ENCODE measurements at places on chromosomes 7 and 10. TPM values are rescaled to one million over a fixed set of nuclear protein-coding genes. Genes with fewer than 3 reads are reported as not detected.

GRCh38 chr7:136890399-136890798 is 21.9 kb downstream of the CHRM2 start:
- H3K4me1 ChIP-seq, result no peaks in the 10 kb centered on the region
- H3K27ac ChIP-seq, result no peak overlapping the region
- no peaks in the 10 kb centered on the region for H3K36me3 ChIP-seq
- no peak for DNase-seq

DNA sequence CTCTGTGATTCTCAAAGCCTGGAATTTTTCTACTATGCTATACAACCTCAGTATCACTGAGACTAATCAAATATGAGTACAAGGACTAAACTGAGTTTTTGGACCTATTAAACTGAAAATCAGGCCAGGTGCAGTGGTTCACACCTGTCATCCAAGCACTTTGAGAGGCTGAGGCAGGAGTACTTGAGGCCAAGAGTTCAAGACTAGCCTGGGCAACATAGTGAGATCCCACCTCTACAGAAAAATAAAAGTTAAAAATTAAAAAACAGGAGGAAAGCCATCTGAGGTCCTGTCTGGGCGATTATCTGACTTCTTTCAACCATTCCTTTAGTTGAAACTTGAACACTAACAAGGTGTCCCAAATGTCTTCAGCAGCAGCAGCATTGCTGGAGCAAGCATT is 7.0 kb downstream of the XRCC2 start:
- H3K36me3 ChIP-seq, result no peaks in the 10 kb centered on the region
- no peak overlapping the region for H3K27ac ChIP-seq
- no peaks in the 10 kb centered on the region for H3K27me3 ChIP-seq
- peaks cover 10% of the 10 kb centered on the region for H3K4me1 ChIP-seq

GRCh38 chr7:142557971-142558582 is 191.2 kb upstream of the PRSS1 start:
- no peaks in the 10 kb centered on the region for H3K36me3 ChIP-seq
- no peak overlapping the region for H3K4me3 ChIP-seq
- no peaks in the 10 kb centered on the region for H3K27me3 ChIP-seq
- peak; percentile 45 for DNase-seq
- H3K27ac ChIP-seq, result no peak overlapping the region

ZP3 gene
- 0.76 TPM for total RNA-seq

GRCh38 chr10:110647136-110647430 is 2.9 kb downstream of the RBM20 start:
- no peak overlapping the region for H3K4me3 ChIP-seq
- no peak for DNase-seq
- H3K27me3 ChIP-seq, result peaks cover 21% of the 10 kb centered on the region
- H3K4me1 ChIP-seq, result peaks cover 20% of the 10 kb centered on the region
- H3K27ac ChIP-seq, result no peak overlapping the region

- no peak for DNase-seq
- no peaks in the 10 kb centered on the region for H3K27me3 ChIP-seq
- no peak overlapping the region for H3K4me3 ChIP-seq
- no peaks in the 10 kb centered on the region for H3K4me1 ChIP-seq
- no peak overlapping the region for H3K27ac ChIP-seq
- no peaks in the 10 kb centered on the region for H3K36me3 ChIP-seq
These were observed 8.5 kb upstream of the GLCCI1 start for GRCh38 chr7:7959979-7960670.

GRM3 gene
- total RNA-seq, result not detected

DNA sequence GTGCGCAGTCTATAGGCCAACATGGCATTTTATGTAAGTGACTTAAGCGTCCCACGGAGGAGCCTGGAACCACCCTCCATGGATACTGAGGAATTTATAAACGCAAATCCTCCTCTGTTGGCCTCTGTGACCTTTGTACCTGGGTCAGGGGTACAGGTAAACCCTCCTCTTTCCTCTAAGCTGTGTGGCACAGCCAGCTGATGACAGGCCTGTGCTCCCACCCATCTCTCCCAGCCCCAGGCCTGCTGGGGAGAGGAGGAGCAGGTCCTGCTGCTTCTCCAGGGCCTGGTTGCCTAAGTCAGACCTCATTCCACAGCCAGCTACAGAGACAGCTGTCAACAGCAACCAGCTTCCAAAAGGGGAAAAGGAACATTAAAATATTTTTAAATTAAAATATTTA is 5.0 kb downstream of the AVPI1 start:
- H3K36me3 ChIP-seq, result no peaks in the 10 kb centered on the region
- H3K27me3 ChIP-seq, result no peaks in the 10 kb centered on the region
- no peak for DNase-seq
- H3K4me3 ChIP-seq, result no peak overlapping the region
- peaks cover 12% of the 10 kb centered on the region for H3K4me1 ChIP-seq

DNA sequence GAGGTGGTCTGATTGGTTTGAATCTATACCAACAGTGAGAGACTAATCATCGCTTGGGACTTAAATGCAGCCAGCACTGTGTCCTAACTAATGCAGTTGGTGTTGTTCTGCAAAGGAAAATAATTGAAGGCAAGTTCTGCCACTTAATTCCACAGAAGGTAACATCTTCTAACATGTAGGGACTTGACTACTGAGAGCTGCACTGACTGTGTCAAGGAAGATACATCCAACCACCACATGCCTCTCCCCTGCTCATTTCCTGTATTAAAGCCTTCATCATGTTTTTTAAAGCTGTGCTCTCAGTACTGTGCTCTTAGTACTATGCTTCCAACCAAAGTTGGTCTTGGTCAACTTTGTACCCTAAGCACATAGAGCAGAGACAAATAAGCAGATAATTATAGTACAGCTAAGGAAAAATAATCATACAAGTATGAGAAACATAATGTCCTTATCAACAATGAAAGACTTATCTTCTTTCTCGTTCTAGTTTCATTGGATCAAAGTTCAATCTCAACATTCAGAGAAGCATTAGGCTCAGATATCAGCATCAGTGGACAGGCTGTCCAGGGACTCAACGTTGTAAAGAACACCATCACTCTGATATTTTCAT is 2.8 kb upstream of the CYP3A4 start:
- H3K36me3 ChIP-seq, result no peaks in the 10 kb centered on the region
- no peak overlapping the region for H3K4me3 ChIP-seq
- no peaks in the 10 kb centered on the region for H3K4me1 ChIP-seq
- no peaks in the 10 kb centered on the region for H3K27me3 ChIP-seq
- H3K27ac ChIP-seq, result no peak overlapping the region

- H3K36me3 ChIP-seq, result no peaks in the 10 kb centered on the region
- H3K27ac ChIP-seq, result no peak overlapping the region
- H3K27me3 ChIP-seq, result no peaks in the 10 kb centered on the region
- no peaks in the 10 kb centered on the region for H3K4me1 ChIP-seq
- H3K4me3 ChIP-seq, result no peak overlapping the region
- DNase-seq, result no peak
These were observed 14.2 kb downstream of the CRHR2 start for GRCh38 chr7:30668102-30668501.

AGAP5 gene
- 25.1 TPM for total RNA-seq

DNA sequence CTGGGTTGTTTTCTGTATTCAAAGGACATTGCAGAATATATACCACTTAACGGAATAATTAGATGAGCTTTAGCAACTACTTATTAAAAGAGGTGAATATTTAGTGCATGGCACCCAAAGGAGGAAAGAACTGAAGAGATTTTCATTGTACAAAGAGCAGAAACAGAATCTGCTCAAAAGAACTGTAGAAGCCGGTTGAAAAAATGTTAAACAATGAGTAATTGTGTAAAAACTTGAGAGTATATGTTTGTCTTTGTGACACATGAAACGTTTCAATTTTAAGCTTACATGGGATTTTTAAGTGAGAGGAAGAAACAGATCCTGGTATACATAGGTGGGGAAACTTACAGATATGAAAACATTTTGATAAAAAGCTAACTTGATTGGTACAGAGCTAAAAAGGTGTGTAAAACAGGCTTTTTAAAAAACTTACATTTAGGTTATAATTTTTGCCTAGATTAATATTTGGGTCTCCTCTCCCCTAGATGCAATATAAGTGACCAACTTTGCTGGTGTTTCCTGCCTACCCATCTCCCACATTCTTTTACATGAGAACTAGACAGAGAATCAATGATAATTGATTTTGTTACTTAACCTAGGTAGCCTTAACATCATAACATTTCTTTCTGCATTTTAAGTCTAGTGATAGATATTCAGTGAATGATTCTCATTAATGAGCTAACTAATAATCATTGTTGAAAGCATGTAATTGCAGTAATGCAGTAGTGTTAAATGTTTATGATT is 6.8 kb downstream of the ARL5B start:
- no peaks in the 10 kb centered on the region for H3K27me3 ChIP-seq
- H3K4me3 ChIP-seq, result no peak overlapping the region
- peaks cover 28% of the 10 kb centered on the region for H3K4me1 ChIP-seq
- H3K36me3 ChIP-seq, result no peaks in the 10 kb centered on the region
- no peak for DNase-seq
- no peak overlapping the region for H3K27ac ChIP-seq

- H3K4me3 ChIP-seq, result no peak overlapping the region
- DNase-seq, result no peak
- no peak overlapping the region for H3K27ac ChIP-seq
- no peaks in the 10 kb centered on the region for H3K36me3 ChIP-seq
These were observed 144.3 kb downstream of the TCERG1L start for GRCh38 chr10:131167036-131167860.

DNA sequence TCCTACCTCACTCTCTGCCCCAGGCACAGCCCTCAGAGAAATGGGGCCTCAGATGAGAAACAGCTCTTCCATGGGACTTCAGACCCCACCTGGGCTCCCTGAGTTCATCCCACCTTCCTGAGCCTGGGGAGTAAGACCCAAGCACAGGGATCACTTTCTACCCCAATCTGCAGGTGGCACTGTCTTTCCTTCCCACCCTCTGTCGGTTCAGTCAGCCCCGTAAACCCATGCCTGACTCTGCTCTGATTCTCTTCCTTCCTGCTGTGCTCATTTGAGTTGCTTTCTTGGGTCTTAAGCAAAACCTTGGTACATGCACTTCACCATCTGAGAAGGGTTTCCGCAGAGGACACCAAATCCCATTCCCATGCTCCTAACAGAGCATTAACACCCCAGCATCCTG is 306.4 kb upstream of the CDC14C start:
- H3K4me1 ChIP-seq, result no peaks in the 10 kb centered on the region
- no peaks in the 10 kb centered on the region for H3K27me3 ChIP-seq
- no peak for DNase-seq

DOCK4 gene
- total RNA-seq, result 166 TPM

LBX1 gene
- not detected for total RNA-seq

EN2 gene
- not detected for total RNA-seq

NME8 gene
- total RNA-seq, result 1.1 TPM

GRCh38 chr10:103231047-103231551 is 14.6 kb upstream of the RPEL1 start:
- no peak overlapping the region for H3K4me3 ChIP-seq
- H3K27me3 ChIP-seq, result no peaks in the 10 kb centered on the region
- H3K27ac ChIP-seq, result peak overlapping the region; percentile 69
- DNase-seq, result no peak
- no peaks in the 10 kb centered on the region for H3K36me3 ChIP-seq

HOXA9 gene
- 0.30 TPM for total RNA-seq

GRCh38 chr10:85621562-85621961 is 745.0 kb downstream of the GRID1 start:
- H3K27ac ChIP-seq, result no peak overlapping the region
- DNase-seq, result no peak
- H3K4me3 ChIP-seq, result no peak overlapping the region
- H3K4me1 ChIP-seq, result no peaks in the 10 kb centered on the region

EPHA1 gene
- 18.9 TPM for total RNA-seq

- H3K27ac ChIP-seq, result peak overlapping the region; percentile 23
- H3K36me3 ChIP-seq, result no peaks in the 10 kb centered on the region
- no peak for DNase-seq
- H3K4me3 ChIP-seq, result no peak overlapping the region
These were observed 3.9 kb upstream of the TMEM184A start for GRCh38 chr7:1559626-1560590.
